ENCODE measurements at places on chromosomes 7 and 10.

- no peak for DNase-seq
Measured at GRCh38 chr10:124229201-124229988, 136.0 kb upstream of the CHST15 start.

DNA sequence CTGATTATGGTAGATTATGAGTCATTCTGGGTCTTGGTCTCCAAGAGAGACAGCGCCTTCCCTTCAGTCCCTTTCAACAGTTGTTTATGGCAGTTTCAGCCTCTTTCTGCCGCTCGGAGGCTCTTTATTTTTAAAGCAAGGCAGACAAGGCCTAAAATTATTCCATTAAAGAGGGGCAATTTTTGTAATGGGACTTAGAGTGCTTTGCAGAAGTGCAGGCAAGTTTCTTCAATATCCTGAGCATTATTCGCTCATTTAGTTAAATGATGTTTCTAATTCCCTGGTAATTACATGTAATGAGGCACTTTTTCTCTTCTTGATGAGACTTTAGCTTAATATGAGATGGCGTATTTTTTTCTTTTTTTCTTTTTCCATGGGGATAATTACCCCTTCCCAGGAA, 33.6 kb downstream of the BUB3 start:
- no peak for DNase-seq

- no peak for DNase-seq
Measured at GRCh38 chr10:107133656-107134055, 30.9 kb downstream of the SORCS1 start.

DNA sequence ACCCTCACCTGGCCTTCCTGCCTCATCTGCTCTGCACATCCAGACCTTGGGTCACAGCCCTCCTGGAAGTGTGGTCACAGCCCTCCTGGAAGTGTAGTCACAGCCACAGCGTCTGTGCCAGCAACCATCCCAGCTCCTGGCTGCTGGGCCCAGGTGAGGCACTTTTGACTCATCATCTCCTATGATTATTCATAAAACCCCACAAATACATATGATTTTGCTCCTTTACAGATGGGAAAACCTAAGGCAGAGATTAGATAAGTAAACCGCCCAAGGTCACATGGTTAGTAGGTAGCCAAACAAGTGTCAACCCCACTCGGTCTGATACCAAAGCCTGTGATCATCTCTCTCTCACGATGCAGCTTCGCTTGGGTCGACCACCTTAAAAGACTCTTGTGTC, 94.3 kb downstream of the PRLHR start:
- no peak for DNase-seq

DNA sequence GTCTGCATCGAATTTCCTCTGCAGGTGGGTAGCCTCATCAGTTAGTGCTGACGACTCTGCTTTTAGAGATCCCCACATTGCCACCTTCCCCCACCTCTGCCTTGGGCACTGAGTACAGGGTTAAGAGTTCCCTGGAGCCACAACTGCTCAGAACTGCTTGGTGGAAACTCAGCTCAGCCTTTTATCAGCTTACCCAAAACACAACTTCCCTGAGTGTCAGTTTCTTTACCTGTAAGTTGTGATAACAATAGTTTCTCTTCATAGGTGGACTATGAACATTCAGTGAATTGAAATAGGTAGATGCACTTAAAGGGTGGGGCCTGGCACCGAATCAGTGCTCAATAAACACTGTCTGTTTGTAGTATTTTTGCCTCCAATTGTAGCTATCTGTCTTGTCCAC, 11.3 kb downstream of the ASB13 start:
- no peak for DNase-seq

GRCh38 chr7:70380421-70381015, 751.4 kb upstream of the GALNT17 start:
- no peak for DNase-seq

- DNase-seq, result no peak
Measured at GRCh38 chr10:132616170-132616995, 78.8 kb downstream of the INPP5A start.

- DNase-seq, result no peak
Measured at GRCh38 chr10:60777696-60778213, 523 bp upstream of the CDK1 start.

Data from Kasumi-1 (cell line).